Testis (tissue), 5 donors: ENCODE measurements at places on chromosomes 11 and 22. TPM values are rescaled to one million over a fixed set of nuclear protein-coding genes. Genes with fewer than 3 reads are reported as not detected.

DNA sequence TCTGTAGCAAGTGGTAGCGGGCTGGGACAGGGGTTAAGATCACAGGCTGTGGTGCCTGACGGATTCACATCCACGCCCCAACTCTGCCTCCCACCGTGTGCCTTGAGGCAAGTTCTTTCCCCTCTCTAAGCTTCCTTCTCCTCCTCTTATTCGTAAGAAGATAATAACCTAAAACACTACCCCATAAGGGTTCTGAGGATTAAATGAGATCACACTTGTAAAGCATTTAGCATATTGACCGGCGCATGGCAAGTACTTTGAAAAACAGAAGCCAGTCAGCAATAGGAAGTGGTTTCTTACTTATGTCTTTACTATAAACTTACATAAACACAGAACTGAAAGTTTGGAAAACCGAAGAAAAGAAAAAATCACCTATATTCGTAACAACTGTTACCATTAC, 15.5 kb upstream of the LMO2 start:
- DNase-seq = no peak

The OR10D3 gene
- total RNA-seq = 1.6 TPM

DNA sequence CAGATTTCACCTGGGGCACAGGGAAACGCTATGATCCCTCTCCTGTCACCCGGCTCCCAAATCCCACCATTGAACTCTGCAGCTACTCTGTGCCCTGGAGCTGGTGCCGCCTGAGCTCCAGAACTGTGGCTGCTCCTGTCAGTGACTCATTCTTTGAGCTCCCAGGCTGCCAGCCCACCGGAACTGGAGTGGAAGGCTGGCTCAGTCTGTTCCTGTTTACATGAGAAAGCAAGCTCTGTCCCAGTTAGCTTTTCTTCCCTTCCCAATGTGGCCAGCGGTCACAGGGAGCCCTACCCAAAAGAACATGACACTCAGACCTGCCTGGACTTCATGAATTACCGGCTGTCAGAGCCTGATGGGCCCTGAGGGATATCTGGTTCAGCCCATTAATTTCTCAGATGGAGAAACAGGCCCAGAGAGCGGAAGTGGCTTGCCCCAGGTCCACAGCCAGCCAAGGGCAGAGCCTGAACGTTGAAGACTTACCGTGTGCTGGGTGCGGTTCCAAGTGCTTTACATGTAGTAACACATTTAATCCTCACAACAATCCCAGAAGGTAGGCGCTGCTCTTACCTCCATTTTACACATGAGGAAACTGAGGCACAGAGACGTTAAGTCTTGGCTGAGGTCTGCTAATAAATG, 23.8 kb upstream of the IGSF22 start:
- no peak for DNase-seq

The F2 gene
- total RNA-seq = 3.6 TPM

- no peak for DNase-seq
These were observed 12.3 kb upstream of the CABP7 start for GRCh38 chr22:29707471-29707870.

DNA sequence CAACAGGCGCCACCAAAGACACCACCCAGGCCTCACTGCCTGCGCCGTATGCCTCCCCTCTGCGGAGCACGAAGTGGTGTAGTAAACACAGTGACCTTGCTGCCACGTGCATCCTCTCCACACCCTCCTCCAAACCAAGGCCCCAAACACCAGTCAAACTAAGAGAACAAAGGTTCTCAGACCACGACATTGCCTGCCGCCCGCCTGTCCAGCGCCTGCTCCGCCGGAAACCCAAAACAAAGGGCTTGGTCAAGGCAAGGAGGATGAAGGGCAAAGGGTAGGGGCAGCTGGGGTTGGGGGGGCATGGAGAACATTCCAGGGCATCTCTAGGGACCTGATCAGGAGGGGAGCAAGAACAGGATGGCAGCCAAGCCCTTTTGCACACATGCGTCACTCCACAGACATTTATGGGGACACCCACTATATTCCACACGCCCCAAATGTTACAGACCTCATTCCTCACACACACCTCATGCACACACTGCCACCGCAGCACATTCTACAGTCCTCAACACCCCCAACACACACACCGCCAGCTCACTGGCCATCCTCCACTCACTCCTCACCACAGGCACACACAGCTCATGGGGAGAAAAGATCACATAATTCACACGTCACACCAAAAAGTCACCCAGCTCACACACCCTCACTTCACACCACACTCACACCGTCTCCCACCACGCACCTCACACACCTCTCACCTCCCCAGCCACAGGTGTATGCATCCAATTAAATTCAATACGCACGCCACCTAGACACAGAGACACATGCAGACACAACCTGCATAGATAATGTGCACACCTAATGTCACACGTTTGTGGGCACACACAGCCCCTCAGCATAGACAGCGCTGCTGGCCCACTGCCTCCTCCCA, 34.5 kb downstream of the PDE2A start:
- DNase-seq = no peak

The KRTAP5-10 gene
- not detected for total RNA-seq

The ATG16L2 gene
- 33.8 TPM for total RNA-seq

DNA sequence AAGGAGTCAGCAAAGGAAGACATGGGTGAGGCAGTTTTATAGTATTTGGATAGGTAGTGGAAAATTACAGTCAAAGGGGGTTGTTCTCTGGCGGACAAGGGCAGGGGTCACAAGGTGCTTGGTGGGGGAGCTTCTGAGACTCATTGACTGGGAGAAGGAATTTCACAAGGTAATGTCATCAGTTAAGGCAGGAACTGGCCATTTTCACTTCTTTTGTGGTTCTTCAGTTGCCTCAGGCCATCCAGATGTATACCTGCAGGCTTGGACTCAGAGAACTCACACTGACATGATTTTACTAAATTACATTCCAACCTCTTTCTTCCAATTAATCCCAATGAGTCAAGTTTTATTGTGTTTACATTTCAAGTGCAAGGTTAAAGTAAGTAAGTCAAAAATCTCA, 240.5 kb upstream of the API5 start:
- no peak for DNase-seq
